ENCODE measurements at places on chromosomes 13 and 19.

GRCh38 chr13:68257111-68257842 lies 1027.1 kb upstream of the PCDH9 start:
- DNase-seq: no peak

- DNase-seq: no peak
Measured at GRCh38 chr19:7505288-7505681, 10.6 kb upstream of the ZNF358 start.

GRCh38 chr13:59250336-59251189 lies 913.2 kb downstream of the DIAPH3 start:
- DNase-seq: no peak

- DNase-seq: no peak
Measured at GRCh38 chr19:1888385-1888784, 3.1 kb upstream of the ABHD17A start.

All from thoracic aorta (tissue), 2 donors.